Activated T-helper 1 cell treated with anti-CD3 and anti-CD28 coated beads, Interleukin-12 subunit alpha, Interleukin-12 subunit beta, Interleukin-2, Interleukin-4 antibody, amounts not matched to agents 30 ng/mL and 10 ng/mL and 1 ng/mL, durations not matched to agents 14 hours and 24 hours and 36 hours (primary cell): ENCODE measurements at places on chromosomes 3 and 15. TPM values are rescaled to one million over a fixed set of nuclear protein-coding genes. Genes with fewer than 3 reads are reported as not detected.

GOLGA6L26 gene
- total RNA-seq = not detected in 2 replicates

GRCh38 chr15:81108427-81108826 lies 25.6 kb upstream of the CFAP161 start:
- DNase-seq = no peak

DNA sequence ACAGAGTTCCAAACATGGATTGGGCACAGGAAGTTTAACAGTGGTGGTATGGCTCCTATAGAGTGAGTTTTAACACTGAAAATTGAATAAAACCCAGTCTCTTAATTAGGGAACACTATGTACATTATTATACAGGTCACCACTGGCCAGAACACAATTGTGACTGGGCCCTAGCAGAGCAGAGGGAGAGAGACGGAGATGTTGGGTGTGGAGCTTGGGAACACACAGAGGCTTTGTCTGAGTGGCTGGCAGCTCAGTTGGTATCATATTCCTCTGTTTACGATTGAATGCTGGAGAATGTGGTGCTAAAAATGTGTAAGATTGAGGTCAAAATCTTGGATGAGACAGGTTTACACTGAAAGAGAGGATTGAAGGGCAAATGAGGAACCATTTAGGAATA lies 6.8 kb upstream of the MOBP start:
- no peak for DNase-seq

GRCh38 chr15:31955734-31956133 lies 74.6 kb upstream of the CHRNA7 start:
- DNase-seq = no peak

BRPF1 gene
- 44.6 and 45.9 TPM in 2 replicates for total RNA-seq
